ENCODE measurements at places on chromosomes 11 and 22.

DNA sequence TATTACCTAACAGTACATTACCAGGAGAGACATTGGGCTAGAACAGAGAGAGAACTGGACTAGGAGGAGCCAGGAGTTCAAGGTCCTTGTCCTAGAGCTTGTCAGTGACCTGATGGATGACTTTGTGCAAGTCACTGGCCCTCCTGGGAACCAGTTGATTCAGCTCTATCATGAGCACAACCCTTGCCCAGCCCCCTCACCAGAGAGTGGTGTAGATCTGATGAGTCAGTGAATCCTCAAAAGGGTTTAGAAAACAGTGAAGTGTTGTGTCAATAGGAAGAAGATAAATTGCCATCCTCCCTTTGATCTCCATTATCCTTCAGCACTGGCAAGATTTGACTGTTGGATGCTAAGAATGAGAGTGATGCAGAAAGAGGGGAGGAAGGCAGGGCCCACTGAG lies 24.3 kb downstream of the NEU3 start:
- DNase-seq: no peak

GRCh38 chr22:49994361-49995040 lies 18.1 kb downstream of the IL17REL start:
- no peak for DNase-seq

GRCh38 chr22:43860126-43860525 lies 2.2 kb downstream of the SULT4A1 start:
- DNase-seq: no peak

GRCh38 chr22:38900677-38901076 lies 28.7 kb upstream of the CBX6 start:
- DNase-seq: no peak

- DNase-seq: no peak
These were observed 89.5 kb upstream of the HTATIP2 start for GRCh38 chr11:20274031-20274430.

- no peak for DNase-seq
These were observed 50.4 kb upstream of the ARHGAP20 start for GRCh38 chr11:110762590-110762989.

GRCh38 chr22:17578136-17578754 lies 14.9 kb downstream of the SLC25A18 start:
- DNase-seq: no peak

DNA sequence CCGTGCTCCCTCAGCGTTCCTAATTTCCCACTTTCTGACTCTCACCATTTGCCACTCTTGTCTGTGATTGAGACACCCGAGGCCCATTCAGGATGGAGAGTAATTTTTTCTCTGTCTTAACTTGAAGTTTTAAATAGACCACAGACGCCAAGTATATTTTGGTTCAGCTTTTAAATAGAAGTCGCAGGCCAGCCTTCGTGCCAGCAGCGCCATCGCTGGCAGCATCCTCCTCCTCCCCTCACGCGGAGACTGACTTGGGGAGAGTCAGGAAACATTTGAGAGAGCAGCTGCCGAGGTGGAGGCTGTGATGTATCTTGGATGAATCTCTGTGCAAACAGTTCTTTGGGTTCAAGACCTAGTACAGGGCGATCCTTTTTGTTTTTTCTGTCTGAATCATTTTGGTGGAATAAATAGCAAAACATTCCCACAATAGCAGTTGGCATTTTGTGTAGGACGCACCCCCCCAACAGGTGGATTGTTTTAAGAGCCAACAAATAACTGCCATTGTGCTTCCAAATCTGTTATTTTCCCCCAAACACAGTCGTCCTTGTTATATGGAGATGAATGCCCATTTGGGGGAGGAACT lies 889 bp upstream of the DMC1 start:
- peak; percentile 51 for DNase-seq

GRCh38 chr22:49998718-49999062 lies 13.9 kb downstream of the IL17REL start:
- no peak for DNase-seq

Measured in NCI-H1930 (cell line).